ENCODE measurements at places on chromosomes 16 and 17.
A peak's percentile ranks its signal among the peaks of the same experiment; 100 is the strongest.

GRCh38 chr17:51739245-51739886 is 419.1 kb downstream of the CA10 start:
- no peak for DNase-seq

- no peak for DNase-seq
These were observed 30.9 kb upstream of the RMI2 start for GRCh38 chr16:11314309-11314894.

DNA sequence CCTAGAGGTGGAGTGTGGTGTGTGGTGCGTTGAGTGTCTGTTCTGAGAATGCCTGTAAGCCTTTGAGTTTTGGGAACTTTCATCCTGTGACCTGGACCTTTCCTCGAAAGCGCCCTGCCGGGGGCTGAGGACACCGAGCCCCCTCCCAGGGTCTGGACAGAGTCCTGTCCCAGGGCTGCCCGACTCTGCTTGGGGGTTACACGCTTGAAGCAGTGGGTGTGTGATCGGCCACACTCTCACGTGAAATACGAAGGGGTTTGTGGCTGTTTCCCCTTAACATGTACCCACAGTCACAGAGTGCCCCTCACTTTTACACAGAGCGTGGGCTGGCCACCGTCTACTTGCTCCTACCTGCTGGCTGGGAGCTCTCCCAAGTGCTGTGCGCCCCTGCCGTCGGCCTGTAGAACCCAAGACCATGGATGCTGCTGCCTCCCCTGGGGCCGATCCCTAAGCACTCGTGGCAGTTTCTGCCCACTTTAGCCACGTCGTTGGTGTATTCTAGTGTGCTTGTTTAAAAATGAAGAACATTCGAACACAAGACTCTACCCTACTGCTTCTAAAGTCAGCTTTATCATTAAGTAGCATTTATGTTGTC is 6.8 kb downstream of the ZNF750 start:
- DNase-seq = no peak

- no peak for DNase-seq
These were observed 16.9 kb downstream of the DNASE1 start for GRCh38 chr16:3671424-3671823.

DNA sequence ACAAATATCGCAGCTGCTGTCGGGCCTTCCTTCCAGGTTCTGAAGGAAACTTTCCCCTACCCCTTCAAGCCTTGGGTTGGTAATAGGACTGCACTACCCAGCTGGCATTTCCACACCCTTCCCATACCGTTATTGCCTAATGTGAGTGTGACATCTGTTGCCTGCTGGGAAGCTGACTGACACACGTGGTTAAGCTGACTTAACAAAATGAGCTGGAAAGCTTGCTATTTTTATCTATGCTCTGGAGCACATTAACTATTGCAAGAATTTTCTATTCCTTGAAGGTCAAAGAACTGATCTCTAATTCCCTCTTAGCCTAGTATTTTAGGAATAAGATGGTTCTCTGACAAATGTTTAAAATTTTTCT is 79.5 kb downstream of the PMP22 start:
- no peak for DNase-seq

DNA sequence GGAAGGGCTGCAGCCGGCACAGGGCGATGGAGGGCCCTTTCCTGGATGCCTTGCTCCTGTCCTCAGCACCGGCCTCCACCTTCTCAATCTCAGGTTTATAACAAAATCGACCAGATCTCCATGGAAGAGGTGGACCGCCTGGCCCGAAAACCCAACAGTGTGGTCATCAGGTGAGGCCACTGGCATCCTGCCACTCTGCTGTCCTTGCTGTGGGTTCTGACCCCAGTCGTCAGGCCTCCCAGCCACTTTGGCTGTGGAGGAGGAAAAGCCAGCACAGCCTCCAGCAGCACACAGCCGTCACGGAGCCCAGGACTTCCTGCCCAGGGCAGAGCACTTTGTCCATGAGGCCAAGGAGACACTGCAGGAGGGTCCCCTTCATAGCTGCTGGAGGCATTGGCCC is 6.7 kb upstream of the MYO15A start:
- no peak for DNase-seq

DNA sequence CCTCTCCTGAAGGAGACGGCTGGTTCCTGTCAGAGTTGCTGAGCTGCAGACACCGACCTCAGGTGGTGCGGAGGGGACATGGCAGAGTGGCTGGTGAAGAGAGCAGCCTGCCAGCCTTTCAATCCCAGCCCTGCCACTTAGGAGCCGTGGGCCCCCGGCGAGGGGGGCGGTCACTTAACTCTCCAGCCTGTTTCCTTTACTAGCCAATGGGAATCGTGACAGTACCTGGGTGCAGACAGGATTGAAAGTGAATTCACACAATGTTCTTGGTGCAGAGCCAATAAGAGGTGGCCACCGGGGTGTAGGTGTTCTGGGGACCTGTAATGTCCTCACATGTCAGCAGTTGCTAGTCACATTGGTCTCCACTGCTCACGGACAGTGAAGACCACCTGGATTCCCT is 13.5 kb downstream of the ACE start:
- no peak for DNase-seq

- peak; percentile 74 for DNase-seq
These were observed 567 bp downstream of the GNA13 start for GRCh38 chr17:65055708-65056638.

GRCh38 chr16:89237733-89238132 is 20.2 kb downstream of the ZNF778 start:
- DNase-seq = no peak

- no peak for DNase-seq
These were observed 397.9 kb downstream of the TOX3 start for GRCh38 chr16:52149003-52149402.

DNA sequence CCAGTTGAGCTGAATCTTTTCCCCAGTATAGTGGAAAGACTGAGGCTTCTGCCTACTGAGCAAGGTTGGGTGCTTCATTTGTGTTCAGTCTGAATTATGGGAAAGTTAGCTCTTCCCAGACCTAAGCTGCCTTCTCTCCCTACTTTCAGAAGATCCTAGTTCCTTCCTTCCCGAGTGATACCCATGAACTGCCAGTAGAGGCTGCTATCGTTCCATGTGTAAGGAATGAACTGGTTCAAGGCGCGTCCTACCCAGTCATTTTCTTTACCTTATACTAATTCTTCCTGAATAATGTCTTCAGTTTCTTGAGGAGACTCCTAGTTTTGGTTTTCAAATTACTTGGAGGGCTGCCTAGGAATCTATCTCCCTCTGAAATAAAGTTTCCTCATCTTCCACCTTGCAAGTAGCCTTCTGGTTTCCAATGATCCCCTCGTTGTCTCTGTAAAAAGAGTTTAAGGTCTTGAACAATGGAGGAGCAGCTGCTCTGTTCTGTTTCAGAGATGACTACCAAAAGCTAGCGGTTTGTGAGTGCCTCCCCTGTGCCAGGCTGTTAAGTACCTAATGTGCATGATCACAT is 934 bp upstream of the AOC2 start:
- no peak for DNase-seq

DNA sequence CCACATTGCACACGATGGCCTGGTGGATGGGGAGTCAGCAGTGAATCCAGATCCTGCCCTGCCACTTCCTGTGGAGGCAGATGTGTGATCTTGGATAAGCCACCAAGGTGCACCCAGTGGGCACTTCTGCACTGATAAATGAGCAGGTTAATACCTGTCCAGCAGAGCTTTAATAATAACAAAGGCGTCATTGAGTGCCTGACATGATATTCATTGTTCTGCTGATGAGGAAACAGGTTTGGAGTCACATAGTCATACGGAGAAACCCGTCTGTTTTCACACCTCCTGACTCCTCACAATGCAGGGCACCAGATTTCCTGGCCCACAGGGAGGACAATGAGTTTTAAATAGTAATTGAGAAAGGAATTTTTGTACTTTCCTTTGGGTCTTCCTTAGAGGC is 324.6 kb upstream of the CDH5 start:
- no peak for DNase-seq

DNA sequence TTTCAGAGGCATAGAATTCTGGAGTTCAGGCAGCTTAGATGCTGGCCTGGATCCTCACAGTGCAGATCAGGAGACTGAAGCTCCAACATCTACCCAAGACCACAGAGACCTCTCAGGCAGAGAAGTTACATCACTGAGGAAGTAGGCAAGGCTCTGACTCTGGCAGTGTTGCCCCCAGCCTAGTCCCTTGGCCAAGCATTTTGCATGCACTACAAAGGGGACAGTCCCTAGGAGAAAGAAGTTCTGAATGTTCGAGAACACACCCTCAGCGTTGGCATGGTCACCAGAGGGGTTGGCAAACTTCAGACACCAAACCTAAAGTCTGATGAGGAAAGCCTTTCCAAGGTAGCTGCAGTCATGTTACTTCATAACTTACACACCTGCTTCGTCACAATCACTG is 2.5 kb downstream of the RANBP10 start:
- DNase-seq = no peak

GRCh38 chr17:62757500-62757951 is 50.6 kb downstream of the MARCHF10 start:
- no peak for DNase-seq

DNA sequence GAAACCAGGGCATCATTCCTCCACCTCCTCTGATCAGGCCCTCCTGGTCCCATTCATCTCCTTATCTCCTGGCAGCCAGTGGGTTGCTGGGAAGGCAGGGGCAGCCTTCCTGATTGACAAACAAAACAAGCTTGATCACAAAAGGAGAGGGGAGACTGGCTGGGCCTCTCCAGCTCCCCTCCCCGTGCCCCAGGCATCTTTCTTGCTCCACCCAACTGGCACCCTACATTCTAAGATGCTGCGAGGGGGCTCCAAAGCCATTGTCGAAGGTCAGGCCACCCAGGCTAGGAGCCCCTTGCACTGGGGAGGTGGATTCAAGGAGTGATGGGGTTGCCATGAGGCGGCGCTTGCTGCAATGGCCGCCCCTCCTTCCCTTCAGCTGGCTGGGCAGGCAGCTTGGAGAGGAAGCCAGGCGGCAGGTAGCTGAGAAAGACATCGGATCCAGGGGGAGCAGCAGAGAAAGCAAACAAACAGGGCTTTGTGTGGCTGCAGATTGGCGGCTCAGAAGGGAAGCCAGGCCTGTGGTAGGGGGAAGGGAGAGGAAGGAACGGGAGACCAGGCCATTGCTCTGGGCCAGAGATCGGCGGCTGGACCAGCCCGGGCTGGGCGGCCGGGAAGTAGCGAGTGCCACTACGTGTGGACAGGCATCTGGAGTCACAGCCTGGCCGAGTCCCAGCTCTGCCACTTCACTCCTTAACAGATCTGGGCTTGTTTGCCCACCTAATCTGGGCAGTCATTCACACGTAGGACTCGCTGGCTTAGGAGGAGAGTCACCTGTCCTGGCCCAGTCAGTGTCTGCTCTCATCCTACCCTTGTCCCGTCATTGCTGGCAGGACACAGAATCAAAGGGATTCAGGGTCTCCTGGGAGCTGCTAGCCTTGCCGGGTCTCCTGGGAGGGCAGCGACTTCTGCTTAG is 12.3 kb downstream of the RAI1 start:
- DNase-seq = no peak

GRCh38 chr16:47574091-47575054 is 113.2 kb downstream of the PHKB start:
- no peak for DNase-seq

DNA sequence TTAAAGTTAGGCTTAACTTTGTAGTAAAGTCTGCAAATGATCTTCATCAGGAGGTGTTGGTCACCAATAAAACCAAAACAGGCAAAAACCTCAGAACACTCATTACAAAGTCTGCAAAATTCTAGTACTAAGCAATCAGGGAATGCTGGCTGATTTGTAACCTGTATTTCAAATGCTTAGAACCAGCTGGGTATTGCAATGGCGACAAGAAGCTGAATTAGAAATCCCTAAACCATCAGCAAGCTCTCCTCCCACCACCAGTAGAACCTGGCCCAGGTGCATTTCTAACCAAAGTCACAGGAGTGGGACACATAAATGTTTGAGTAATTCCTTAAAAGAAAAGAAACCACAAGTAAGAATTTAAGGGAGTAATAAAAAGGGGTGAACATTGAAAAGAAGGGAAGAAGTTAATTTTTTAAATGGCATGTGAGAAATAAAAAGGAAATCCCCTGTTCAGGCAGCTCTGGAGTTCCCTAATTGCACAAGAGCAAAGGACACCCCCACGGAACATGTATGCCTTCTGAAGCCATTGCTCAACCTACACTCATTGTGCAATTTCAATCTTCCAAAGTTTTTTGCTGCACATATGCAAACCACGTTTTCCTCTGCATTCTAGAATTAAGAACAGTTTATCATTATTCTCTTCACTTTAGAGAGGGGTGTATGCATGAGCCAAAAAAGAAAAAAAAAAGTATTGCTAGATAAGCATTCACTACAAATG is 102.9 kb downstream of the HIC1 start:
- no peak for DNase-seq

- no peak for DNase-seq
These were observed 170.3 kb downstream of the CHD9 start for GRCh38 chr16:53224951-53225533.

DNA sequence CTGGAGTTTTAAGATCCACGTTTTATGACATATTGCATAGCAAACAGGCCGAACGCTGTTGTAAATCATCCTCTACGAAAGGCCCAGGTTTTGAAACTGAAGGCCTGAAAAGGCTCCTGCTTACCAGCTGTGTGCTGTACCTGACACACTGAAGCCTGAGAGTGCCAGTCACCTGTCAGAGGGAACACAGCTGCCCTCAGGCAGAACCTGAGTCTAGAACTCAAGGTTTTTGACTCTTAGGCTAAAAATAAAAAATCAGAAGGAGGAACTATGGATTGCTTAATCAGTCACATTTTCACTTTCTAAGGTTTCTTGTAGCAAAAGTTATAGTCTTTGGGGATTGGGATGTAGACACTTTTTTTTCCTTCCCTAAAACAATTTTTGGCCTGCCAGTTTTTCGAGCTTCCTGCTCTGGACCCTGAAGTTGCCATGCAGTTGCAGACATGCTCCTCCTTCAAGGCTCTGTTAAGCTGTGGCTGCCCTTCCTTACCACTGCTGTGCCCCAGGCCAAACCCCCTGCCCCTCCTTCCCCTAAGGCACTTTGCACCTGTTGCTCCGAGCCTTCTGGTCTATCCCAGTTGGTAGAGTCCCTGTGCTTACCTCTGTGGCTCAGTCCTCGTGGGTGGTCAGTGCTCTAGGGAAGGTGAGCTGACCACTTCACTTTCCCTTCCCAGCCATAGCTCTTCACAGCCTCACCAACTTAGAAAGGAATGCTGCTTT is 56.6 kb downstream of the TENT4B start:
- no peak for DNase-seq

DNA sequence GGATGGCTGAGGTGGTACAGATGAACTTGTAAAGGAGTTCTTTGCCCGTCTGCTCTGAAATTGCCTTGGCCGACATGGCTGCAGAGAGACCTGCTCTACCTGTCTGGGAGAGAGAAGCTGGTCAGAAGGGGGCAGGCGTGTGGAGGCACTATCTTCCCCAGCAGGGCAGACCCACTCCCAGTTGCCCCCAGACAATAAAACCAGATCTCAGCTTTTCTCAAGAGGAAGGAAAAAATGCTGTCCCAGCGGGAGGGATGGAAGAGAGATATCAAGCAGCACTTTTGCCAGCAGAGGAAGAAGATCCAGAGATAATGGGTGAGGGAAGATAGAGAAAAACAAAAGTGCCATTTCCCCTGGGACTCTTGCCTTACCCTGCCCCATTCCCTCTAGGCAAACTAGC is 5.0 kb downstream of the ACLY start:
- no peak for DNase-seq

DNA sequence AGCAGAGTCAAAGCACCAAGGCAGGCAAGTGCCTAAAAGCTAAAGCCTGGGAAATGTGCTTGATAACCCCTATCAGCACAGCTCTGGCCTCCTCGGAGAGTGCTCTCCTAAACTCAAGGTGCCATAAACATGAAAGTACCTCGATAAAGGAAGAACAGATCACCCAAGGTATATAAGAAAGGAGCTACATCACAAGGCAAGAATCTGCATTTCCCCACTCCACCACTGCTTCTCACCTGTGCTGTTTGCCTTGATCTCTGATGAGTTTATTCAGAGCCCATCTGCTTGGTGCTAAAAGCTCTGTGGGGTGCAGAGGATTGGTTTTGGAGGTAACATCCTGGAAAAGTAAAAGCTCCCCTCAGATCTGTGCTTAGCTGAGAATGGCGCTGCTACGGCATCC is 449.5 kb upstream of the CDH5 start:
- DNase-seq = no peak
